ENCODE measurements at places on chromosomes 2 and 18.

GRCh38 chr2:100412881-100413321 is 4.6 kb downstream of the CHST10 start:
- no peak for DNase-seq

DNA sequence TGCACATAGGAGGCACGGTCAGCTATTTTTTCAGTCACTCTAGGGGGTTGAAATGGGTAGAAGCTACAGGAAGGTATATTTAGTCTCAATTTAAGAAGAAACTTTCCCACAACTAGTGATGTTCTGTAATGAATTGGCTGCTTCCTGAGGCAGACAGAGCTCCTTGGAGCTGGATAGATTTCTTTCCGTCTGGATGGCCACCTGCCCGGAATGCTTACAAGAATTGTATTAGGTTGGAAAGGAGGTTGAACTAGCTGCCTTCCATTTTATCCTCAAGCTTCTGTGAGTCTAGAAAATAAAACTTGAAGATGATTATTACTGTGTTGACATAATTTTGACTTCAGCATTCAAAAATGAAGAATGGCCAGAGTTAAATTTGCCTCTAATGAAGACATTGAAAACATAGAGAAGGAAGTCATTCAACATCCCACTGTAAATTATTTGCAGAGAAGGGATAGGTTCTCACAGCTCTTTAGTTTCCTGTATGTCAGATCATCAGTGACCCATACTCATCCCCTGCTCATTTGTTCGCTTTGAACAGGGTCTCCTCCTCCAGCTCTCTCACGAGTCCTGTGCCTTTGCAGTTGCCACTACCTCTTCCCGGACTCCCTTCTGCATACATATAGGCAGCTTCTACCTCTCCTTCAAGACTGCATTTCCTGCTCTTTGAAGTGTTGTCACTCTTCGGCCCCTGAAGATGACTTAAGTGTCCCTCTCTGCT is 88.8 kb downstream of the CRIM1 start:
- no peak for DNase-seq

GRCh38 chr2:69340101-69340775 is 46.8 kb downstream of the GFPT1 start:
- DNase-seq: no peak

GRCh38 chr2:105809097-105809473 is 64.4 kb downstream of the NCK2 start:
- DNase-seq: no peak

- no peak for DNase-seq
Observed at GRCh38 chr2:545711-546650, 131.2 kb downstream of the TMEM18 start.

GRCh38 chr2:157470321-157470720 is 26.4 kb upstream of the CYTIP start:
- no peak for DNase-seq

GRCh38 chr2:191620144-191620543 is 57.8 kb upstream of the NABP1 start:
- no peak for DNase-seq

DNA sequence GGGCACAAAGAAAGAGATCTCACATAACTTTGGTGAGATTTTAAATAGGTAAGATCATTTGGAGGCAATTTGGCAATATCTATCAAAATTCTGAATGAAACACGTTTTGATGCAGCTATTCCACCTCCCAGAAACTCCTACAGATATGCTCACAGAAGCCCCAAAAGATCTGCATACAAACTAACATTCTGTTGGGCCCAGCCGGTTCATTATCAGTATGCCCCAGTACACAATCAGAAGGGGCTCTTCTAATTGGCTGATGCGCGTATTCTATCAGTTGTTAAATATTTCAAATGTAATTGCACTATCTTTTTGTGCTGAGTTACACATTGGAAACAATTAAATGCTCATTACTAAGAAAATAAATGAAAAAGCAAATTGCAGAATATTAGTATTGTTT is 7.1 kb upstream of the TGIF1 start:
- DNase-seq: no peak

DNA sequence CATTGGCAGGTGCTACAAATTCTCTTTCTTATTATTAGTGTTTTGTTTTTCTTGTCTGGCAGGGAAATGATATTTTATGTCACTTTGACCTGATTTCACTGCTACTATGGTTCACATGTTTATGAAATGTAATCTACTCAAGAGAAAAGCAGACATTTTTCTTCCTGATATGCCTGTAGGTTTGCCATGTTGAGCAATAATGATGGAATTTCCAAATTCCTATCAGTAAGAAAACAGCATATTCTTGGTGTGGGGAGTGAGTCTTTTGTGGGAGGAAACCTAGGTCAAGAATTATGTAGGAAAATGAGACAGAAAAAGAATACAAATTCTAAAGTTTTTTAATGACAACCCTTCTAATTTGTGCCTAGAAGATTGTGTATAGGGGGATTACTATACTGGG is 356.4 kb downstream of the SLC4A3 start:
- DNase-seq: no peak

- DNase-seq: no peak
Observed at GRCh38 chr2:102313471-102313870, 2.1 kb downstream of the IL1RL1 start.

DNA sequence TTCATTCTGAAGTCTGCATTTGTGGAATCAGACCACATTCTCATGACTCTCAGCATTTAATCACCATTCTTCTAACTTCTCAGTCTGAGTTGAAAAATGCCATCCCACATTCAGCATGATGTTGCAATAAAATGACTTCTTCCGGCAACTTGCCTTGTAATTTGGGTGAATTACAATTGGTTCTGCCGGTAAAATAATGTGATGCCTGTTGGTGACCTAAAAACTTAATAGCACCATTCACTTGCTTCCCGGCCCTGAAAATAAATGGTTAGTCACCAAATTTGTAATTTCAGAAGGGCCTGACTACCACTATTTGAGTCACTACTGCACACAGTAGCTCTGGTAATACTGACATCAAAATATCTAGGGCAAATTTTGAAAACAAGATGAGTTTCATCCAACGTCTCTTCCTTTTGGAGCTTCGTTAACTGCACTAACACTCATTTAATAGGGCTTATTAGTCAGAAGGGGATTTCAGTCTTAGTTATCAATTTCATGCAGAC is 637.1 kb upstream of the CHAC2 start:
- no peak for DNase-seq

GRCh38 chr18:456361-457139 is 44.0 kb downstream of the COLEC12 start:
- DNase-seq: no peak

DNA sequence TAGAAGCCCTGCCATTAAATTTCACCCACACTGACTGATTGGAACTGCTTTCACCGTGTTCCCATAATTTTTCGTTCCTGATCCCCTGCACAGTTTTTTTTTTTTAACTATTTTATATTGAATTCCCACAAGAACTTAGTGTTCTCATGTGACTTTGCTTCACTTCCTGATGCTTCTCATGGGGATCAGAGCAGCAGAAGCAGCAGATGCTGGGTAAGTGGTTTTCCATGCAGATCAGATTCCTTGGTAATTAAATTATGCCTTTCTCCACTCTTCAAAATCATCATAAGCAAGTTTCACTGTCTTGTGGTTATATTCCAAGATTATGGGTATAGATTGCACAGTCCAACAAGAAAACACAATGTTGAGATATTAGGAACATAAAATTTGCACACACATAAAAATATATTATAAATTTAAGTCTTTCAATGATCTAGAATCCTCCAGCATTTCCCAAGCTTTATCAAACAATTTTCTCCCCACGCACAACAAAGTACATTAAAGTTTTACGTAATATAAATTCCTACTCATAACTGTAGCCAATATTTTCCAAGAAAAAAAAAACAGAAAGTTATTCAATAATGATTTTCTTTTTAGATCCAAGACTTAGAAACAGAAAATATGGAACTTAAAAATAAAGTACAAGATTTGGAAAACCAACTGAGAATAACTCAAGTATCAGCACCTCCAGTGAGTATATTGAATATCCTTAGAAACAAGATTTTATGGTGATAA is 277.9 kb downstream of the GULP1 start:
- no peak for DNase-seq

- no peak for DNase-seq
Observed at GRCh38 chr2:196096264-196096663, 27.6 kb upstream of the DNAH7 start.

DNA sequence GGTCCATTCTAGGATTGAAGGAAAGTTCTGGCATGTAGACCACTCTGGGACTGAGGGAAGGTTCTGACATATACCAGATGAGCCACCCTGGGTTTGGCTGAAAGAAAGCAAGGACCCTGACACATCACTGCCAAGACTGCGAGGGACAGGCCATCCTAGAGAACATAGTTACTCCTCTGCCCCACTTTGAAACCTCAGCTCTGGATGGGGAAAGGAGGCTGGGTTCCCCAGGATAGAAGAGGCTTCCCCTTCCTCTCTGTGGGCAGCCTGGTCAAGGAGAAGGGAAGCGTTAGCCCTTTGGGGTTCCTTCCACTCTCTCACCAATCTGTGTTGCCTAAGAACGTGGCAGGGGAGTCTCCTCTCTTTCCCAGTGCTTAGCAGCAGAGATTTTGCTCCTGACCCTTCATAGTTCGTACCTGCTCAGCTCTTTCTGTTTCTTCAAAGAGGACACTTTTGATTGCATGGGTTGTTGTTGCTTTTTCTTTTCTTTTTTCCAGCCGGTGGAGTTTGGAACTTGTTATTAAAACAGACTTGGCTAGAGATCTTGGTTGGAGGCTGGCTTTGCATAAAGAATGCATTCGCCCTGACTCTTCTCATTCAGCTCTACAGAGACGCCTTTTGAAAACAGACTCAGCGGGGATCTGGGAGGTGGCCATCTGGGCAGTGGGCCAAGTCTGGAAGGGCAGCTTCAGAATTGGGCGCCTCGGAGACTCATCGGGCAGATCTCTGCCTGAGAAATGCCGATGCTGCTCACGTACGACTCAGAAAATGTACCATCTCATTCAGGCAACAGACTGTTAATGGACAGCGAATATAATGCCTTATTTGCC is 166.1 kb downstream of the CLIP4 start:
- no peak for DNase-seq

GRCh38 chr2:238786792-238787490 is 60.9 kb upstream of the TWIST2 start:
- no peak for DNase-seq

DNA sequence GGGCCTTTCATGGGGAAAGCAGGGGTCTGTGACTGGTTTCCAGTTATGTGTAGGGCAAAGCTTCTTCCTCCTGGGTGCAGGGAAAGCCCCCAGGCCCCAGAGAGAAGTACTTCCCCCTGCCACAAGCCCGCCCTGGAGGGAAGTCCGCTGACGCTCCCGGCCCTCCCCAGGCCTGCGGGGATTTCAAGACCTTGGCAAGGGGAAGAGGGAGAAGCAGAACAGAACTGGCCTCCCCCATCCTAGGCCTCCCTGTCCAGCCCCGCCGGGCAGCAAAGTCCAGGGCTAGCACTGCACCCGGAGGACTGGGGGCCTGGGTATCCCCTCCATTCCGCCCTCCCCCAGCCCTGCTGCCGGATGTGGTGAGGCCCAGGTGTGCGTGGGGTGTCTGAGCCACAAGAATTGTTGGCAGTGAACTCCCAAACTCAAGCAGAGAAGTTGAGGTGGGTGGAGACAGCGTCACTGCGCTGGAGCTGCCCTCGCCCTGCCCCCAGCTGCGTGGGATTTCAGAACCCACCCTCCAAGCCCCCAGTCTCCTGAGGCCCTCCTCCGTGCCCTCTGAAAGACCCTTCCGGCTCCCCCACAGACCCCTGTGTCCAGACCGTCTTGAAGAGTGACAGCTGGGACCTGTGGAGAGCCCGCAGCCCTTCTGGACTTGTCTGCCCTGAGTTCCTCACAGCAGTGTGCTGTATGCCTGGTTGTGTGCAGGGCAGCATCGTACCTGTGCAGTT is 1.1 kb upstream of the DUSP2 start:
- DNase-seq: peak; percentile 82

DNA sequence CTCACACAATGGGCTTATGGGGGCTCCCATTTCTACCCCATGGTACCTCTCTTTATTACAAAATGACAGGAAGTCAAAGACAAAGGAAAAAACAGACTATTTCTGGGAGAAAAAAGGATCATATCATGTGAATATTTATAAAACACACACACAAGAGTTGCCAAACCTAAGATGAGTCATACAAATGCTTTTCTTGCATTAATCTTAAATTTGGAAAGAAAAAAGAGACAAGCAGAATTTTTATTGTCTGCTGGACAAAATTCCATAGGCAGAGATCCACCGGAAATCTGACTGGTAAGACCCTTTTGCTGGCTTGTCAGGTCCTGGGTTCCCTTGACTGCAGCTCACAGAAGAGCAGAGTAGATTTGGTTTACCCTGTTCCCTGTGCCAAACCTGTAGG is 1732.3 kb upstream of the PIK3C3 start:
- DNase-seq: no peak

GRCh38 chr2:36478332-36478738 is 119.6 kb downstream of the FEZ2 start:
- no peak for DNase-seq

- no peak for DNase-seq
Observed at GRCh38 chr2:36819095-36819711, 122.7 kb downstream of the VIT start.

DNA sequence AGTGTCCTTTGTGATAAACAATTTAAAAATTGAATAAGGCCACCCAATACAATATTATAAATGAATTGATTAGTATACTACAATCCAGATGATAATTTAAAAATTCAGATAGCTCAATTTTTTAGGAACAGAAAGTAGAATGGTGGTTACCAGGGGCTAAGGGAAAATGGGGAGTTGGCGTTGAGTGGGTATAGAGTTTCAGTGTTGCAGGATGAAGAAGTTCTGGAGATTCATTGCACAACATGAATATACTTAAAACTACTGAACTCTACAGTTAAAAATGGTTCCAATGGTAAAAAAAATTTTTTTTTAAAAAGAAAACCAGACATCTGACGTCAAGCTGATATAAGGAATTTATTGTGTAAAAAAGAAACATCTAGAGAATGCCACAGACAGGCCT is 20.9 kb downstream of the SLC39A6 start:
- no peak for DNase-seq

DNA sequence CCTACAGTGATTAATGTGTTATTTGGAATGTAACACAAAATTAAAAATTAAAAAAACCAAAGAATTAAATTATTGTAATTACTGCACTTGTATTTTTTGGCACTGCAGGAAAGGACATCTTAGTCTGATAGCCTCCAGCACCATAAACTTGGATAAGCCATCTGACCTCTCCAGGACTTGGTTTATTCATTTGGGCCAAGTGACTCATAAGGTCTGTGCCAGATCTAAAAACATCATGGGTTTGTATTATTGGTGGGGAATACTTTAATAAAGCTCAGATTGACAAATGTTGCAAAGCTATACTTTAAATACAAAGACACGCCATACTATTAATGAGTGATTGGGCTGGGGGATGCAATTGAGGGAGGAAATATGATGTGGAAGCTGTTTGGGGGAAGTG is 225.2 kb downstream of the ZNF521 start:
- no peak for DNase-seq

DNA sequence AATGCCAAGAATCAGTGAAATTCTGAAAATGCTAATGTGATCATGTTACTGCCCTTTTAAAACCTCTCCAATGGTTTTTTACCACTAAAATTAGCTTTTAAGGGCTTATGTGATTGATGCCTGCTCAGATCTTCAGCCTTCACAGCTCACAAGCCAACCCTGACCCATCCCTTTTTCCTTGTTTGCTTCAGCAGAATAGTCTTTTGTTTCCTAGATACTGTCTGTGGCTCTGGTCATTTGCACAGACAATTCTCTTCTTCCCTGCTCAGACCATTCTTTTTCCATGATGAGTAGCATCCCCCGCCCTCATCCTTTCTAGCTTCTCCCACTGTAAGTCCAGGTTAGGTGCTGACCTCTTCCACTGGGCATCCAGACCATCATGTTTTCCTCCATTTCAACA is 164.9 kb upstream of the NT5C1B start:
- no peak for DNase-seq

Data from activated CD4-positive, alpha-beta T cell treated with anti-CD3 and anti-CD28 coated beads for 1 hour (primary cell).